ENCODE measurements at places on chromosomes 4 and X.

GRCh38 chr4:35709080-35709479 is 535.2 kb downstream of the ARAP2 start:
- DNase-seq, result no peak

- no peak for DNase-seq
These were observed 83.2 kb downstream of the SHROOM3 start for GRCh38 chr4:76518241-76518640.

GRCh38 chr4:110625576-110626257 is 2.8 kb upstream of the PITX2 start:
- no peak for DNase-seq

DNA sequence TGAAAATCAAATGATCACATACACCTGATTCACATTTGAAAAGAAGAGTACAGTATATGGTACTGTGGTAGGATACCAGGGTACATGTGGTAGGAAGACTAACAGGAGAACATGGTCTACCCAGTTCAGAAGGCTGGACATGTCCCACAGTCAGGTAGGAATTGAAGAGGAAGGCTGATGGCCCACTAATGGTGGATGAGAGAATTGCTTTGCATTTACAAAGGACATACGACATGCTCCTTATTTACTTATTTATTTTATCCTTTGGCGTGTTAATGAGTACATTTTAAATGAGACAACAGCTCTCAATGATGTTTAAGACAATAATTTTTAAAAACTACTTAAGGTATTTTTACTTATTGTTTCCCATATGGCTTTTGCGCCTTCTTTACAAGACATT is 106.7 kb upstream of the BMP2K start:
- DNase-seq, result no peak

- DNase-seq, result no peak
These were observed 80.5 kb downstream of the FHDC1 start for GRCh38 chr4:153016592-153016991.

- DNase-seq, result peak; percentile 2
These were observed 27.9 kb upstream of the BBS7 start for GRCh38 chr4:121898150-121898549.

DNA sequence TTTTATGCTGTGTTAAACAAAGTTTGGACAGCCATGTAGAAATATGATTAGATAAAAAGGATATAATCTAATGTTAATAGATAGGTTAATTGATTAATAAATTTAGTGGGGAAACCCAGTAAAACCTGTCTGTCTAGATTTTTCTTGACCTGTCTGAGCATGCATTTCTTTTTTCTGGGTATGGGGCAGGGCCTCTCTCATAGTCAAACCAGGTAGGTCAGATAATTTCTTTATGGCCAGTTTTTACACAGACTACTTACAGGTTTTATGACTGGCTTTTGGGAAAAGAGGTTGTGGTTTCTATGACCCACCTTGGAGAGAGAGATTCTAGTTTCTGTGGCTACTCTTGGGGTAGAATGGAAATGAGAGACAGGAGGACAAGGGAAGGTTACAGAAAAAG is 135.6 kb upstream of the EPHA5 start:
- no peak for DNase-seq

- DNase-seq, result no peak
These were observed 1102.0 kb downstream of the C4orf33 start for GRCh38 chr4:130197946-130198345.

- no peak for DNase-seq
These were observed 92.6 kb upstream of the TLR2 start for GRCh38 chr4:153591441-153591840.

- no peak for DNase-seq
These were observed 22.8 kb upstream of the ARHGAP24 start for GRCh38 chr4:85452058-85452731.

DNA sequence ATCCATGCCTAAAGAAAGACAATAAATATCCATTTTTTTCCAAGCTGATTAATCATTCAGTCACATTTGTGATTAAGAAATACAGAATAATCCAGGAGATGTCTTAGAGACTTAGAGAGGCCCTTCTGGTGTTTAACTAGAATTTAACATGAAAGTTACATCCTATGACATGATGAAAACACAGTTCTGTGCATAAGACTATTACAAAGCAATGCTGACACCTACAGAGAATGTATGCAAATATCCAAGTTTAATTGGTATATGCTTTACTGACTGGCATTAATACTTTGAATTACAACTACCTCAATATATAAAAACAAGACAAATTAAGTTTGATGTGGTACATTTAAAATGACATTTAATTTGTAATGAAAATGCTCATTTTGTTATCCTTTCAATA is 17.8 kb upstream of the TLL1 start:
- no peak for DNase-seq

- no peak for DNase-seq
These were observed 4.9 kb downstream of the EREG start for GRCh38 chr4:74369855-74370254.

- DNase-seq, result no peak
These were observed 9.3 kb upstream of the TBC1D19 start for GRCh38 chr4:26574563-26574962.

DNA sequence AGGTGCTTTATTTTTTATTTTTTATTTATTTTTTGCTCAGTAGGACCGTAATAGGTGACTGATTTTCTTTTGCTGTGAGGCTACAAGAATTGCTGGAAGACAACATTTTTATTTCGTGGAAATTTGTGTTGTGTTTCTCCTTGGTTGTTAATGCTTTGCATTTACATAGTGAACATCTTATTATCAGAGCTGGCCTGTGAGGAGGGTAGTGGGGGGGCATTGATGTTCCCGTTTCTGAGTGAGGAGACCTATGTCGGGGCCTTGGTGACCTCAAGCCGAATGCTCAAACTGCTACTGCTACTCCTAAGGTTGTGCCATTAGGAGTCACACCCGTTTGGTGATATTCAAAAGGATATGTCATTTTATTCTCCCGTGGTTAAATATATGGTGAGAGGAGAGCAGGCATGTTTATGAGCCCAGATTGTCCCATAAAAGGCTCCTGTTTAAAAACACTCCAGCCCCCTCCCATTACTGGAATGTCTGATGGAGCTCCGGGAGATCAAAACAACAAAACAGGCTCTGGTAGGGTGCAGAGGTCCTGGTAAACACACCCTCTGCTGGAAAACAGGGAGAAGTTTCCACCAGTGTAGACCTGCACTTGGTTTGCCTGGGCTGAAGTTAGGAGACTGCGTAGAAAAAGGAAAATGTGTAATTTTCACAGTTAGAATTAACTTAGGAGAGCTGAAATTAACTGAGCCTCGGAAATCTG is 5.6 kb downstream of the PDGFRA start:
- DNase-seq, result no peak

- DNase-seq, result no peak
These were observed 90.5 kb downstream of the BCOR start for GRCh38 chrX:40007131-40007755.

GRCh38 chr4:116358633-116359222 is 726.6 kb downstream of the TRAM1L1 start:
- DNase-seq, result peak; percentile 1

GRCh38 chr4:79598801-79599200 is 190.8 kb upstream of the GK2 start:
- DNase-seq, result peak; percentile 20

DNA sequence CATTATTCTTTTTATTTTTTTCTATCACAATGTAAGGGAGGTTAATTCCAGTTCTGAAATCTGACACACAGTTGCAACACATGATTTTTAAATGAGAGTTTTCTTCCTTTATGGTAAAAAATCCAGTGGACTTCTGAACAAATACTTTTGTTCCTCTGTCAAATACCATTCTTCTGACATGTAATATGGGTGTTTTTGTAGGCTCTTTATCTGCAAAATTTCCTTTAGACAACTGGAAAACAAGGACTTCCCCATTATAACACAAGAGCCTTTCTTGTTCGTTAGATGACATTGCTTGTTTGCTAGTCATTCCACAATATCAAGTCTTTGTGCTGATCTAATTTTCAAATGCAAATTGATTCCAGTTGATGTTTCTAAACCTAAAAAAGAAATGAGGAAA is 7.7 kb downstream of the FANCB start:
- no peak for DNase-seq

- DNase-seq, result no peak
These were observed 2.4 kb downstream of the MYOZ2 start for GRCh38 chr4:119138046-119138445.

- no peak for DNase-seq
These were observed 44.9 kb downstream of the CXCL1 start for GRCh38 chr4:73914071-73914470.

DNA sequence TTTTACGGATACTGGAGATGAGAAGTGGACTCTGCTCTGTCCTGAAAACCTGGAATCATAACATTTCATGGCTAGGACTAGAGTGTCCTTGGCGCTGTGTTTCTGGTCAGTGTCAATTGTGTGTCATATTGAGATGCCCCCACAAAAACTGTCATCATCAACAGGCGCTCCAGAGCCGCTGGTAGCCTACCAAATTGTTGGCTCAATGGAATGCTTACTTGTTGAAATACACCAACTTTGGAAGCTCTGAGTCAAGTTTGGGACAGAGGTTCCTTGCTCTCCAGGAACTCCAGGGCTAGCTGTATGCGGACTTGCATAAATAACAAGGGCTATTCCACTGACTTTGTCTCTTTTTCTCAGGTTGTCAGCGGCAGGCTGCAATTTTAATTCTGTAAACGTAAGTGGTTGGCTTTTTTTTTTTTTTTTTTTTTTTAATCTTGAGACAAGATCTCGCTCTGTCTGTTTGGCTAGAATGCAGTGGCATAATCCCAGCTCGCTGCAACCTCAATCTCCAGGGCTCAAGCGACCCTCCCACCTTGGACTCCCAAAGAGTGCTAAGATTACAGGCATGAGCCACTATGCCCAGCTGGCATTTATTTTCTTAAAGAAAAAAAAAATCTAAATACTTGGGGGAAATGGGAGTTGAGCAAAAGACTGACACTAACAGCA is 871 bp upstream of the HPGD start:
- DNase-seq, result no peak

DNA sequence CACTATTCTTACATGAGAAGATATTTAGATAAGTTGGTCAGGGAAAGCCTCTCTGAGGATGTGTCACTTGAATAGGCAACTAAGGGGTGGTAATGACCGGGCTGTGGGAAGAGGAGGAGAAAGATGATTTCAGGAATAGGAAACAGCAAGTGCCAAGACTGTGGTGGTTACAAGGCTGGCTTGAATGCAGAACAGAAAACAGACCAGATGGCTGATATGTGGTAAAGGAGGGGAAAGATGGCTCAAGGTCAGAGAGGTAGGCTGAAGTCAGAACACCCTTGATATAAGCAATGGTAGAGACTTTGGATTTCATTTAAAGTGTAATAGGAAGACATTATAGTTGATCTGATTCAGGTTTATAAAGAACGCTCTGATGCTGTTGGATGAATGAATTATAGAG is 15.0 kb downstream of the TLR7 start:
- no peak for DNase-seq

DNA sequence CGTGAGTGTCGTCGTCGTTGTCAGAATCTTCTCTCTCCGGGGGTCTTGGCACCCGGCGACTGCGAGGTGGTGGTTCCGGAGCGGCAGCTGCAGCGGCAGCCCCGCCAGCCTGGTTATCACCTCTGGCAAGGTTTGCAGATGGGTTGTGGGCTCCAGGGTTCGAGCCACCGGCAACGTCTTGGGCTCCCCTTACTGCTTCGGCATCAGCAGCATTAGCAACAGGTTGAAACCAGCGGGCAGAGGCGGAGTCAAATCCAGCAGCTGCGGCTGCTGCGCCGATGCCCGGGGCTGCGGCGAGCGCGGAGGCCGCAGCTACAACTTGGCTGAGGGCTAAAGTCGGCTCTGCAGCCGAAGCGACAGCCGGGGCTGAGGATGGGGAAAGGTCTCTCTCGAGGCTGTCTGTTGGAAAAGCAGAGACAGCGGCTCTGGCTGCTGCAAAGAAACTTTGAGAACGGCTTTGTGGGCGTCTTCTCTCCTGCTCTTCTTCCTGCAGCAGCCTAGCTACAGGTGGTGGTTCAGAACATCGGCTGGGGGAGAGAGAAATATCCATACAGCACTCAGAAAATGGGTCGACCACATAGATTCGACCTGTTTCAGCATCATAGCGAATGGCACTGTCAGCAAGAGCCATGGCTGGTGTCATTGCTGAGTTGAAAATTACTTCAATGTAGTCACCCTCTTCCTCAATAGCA is 3.6 kb downstream of the IRS4 start:
- no peak for DNase-seq

DNA sequence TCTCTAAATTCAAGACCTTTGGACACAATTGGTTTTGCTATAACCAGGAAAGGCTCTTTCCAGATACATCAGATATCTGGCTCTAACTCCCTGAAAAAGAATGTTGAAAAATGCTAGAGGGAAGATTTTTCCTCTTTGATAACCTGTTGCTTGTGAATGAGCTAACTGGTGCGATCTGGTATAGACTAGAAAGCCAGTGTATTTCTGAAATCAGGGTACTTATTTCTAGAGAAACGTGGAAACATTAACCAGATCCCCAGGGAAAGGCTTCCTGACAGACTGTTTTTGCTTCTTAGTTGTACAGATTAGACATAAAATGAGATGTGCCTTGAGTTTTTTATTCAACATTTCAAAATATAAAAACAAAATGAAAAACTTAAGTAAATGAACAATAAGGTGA is 107.7 kb downstream of the NPNT start:
- DNase-seq, result no peak

- DNase-seq, result no peak
These were observed 10.1 kb downstream of the DHRSX start for GRCh38 chrX:2490634-2491033.

DNA sequence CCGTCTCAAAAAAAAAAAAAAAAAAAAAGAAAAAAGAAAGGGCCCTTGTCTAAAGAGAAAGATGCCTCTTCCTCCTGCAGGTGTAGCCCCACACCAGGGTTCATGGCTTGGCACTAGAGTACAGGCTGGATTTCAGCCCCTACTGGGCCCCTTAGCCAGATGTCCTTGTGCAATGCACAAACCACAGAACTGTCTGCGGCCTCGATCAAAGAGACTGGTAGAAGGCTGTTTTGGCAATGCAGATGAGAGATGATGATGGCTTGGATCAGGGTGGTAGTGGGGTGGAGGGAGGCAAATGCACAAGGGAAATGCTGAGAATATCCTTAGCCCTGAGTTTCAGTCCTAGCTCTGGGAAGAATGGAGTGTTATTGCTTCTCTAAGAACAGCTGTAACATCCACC is 26.5 kb upstream of the TSR2 start:
- no peak for DNase-seq

DNA sequence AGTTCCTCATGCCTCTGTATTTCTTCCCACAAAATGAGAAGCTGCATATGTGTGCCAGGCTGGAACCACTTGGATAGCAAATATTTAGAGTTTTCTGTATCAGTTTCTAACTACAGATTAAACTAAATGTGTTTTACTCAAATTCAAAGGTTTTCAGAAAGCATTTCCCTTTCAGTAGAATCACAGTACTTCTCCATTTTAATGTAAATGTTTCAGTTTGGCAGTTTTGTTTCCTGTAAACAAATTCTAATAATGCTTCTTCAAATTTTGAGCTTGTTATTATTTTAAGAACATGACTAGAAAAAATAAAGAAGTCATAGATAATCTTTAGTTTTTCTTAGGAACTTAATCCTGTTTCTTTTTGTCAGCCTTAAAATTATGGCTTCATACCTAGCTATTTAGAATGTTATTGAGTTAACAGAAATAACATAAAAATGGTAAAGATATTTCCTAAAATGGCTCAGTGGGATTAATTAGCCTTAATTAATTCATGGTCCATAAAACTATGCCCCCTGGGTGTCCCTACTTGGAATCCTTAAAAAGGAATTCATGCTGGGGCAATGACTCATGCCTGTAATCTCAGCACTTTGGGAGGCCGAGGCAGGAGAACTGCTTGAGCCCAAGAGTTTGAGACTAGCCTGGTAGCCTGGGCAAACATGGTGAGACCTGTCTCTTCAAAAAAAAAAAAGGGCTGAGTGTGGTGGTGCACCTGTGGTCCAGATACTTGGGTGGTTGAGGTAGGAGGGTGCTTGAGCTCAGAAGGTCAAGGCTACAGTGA is 83.8 kb upstream of the GPR34 start:
- no peak for DNase-seq

GRCh38 chr4:88985088-88985773 is 71.8 kb downstream of the FAM13A start:
- DNase-seq, result no peak
